ENCODE measurements at places on chromosomes 7 and 10. TPM values are rescaled to one million over a fixed set of nuclear protein-coding genes. Genes with fewer than 3 reads are reported as not detected.

Gene HKDC1
- total RNA-seq: not detected

Gene GRID2IP
- total RNA-seq: not detected

Gene GIMAP4
- total RNA-seq: 43.9 TPM

Gene PDE6C
- total RNA-seq: not detected

Gene CDK1
- total RNA-seq: 4.5 TPM

Gene SPDYE1
- total RNA-seq: not detected

Gene AGBL3
- 2.9 TPM for total RNA-seq

Gene ANKRD7
- total RNA-seq: not detected

Gene CYP2E1
- total RNA-seq: not detected
